ENCODE measurements at places on chromosomes 5 and 9. TPM values are rescaled to one million over a fixed set of nuclear protein-coding genes. Genes with fewer than 3 reads are reported as not detected.
A peak's percentile ranks its signal among the peaks of the same experiment; 100 is the strongest.

DNA sequence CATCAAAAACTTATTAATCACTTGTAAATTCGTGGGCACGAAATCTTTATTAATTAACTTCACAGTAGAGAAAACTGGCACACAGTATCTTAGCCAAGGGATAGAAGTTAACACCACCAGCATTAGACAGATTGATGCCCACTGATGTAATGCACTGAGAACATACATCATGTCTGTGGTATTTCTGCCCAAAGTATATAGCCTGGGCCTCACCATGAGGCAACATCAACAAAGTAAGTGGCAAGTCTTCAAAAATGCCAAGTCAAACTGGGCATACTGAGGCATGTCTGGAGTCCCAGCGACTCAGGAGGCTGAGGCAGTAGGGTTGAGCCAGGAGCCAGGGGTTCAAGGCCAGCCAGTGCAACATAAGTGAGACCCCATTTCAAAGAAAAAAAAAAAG is 79.5 kb downstream of the GLIS3 start:
- H3K4me1 ChIP-seq, result no peaks in the 10 kb centered on the region
- no peak overlapping the region for H3K27ac ChIP-seq

GRCh38 chr5:67249590-67249895 is 52.9 kb upstream of the CD180 start:
- no peaks in the 10 kb centered on the region for H3K27me3 ChIP-seq
- DNase-seq, result no peak
- no peak overlapping the region for H3K4me3 ChIP-seq
- no peak overlapping the region for H3K27ac ChIP-seq

DNA sequence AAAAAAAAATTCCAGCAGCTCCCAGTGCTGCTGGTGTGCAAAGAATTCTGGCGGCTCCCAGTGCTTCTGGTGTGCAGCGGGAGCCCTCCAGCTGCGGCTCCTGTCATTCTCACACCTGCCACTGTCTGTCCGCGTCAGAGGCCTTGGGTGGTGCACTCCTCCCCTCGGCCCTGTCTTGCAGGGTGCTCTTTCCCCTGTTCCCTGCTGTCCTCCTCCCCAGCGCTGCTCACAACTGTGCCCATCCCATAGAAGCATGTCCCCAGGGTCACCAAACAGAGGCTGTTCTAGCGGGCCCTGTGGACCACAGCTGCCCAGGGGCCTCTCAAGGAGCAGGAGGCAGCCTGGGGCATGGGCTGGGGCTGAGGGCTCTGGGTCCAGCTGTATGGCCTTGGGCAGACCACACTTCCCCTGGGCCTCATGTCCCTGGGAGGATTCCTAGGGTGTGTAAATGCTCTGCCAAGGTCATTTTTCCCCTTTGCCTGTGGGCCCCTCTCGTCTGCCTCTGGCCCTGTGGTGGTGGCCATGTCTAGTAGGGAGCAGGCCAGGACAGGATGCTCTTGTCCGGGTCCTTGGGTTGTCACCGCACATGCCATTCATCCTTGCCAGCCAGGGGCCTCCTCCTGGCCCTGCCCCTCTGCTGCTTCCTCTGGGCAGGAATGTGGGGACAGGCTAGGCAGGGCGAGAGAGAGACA is 68.2 kb downstream of the PHF2 start:
- peak; percentile 58 for DNase-seq
- H3K36me3 ChIP-seq, result peaks cover 60% of the 10 kb centered on the region
- H3K4me3 ChIP-seq, result no peak overlapping the region
- H3K4me1 ChIP-seq, result no peaks in the 10 kb centered on the region

DNA sequence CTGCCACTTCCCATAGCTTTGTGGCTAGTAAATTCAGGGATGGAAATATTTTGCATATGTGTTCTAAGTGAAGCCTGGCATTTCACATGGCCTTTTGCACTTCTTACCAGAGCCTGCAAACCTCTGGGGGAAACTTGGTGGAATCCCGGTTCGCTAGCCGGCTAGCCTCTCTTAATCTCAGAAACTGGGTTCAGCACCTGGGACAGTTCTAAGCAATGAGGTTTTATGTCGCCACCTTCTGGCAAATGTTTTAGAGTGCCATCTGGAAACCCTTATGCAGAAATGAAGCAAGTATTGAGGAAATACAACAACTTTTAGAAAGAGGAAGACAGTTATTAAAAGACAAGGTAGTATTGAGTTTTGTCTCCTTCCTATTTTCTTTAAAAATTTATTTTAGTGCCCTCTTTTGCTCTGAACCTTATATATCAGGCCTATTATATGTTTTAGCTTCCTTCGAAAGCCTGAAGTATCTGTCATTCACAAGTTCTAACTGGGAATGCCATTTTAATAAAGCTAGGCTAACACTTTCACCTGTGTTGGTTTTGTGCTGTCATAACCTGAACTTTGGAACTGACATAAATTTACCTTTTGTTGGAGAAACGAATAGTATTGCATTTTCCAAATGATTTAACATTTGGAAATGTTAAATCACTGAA is 963 bp upstream of the HTR1A start:
- no peak overlapping the region for H3K27ac ChIP-seq
- no peak overlapping the region for H3K4me3 ChIP-seq
- no peaks in the 10 kb centered on the region for H3K4me1 ChIP-seq
- DNase-seq, result no peak

DNA sequence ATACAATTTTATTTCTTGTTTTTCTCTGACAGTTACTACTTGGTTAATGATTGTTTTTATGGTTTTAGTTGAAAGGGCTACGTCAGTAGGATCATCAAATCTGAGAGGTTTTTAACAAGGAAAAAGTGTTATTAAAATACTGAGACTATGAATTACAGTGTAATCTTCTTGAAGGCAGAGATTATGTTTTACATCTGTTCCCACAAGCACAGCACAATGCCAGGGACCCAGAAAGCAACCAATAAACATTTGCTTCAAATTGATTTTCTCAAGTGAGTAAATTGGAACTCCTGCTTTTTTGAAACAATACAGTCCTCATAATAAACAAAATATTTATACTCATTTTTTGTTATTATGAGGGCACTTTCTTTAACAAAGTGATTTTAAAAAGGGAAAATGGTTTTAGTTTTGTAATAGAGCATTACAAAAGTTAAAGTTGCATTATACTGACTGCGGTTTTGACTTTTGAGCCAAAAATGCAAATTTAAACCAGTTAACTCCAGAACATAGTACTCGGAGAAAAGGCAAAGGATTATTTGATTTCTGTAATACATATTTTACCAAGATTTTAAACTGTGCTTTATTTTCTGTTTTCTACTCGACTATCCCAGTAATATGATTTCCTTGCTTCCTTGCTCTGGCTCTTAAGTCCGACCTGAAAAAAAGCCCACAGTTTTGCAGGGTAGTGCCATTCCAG is 176.9 kb downstream of the GDNF start:
- no peak overlapping the region for H3K4me3 ChIP-seq
- H3K27ac ChIP-seq, result no peak overlapping the region
- peaks cover 6% of the 10 kb centered on the region for H3K4me1 ChIP-seq
- no peaks in the 10 kb centered on the region for H3K36me3 ChIP-seq
- H3K27me3 ChIP-seq, result no peaks in the 10 kb centered on the region

- no peak overlapping the region for H3K27ac ChIP-seq
- H3K36me3 ChIP-seq, result no peaks in the 10 kb centered on the region
- H3K27me3 ChIP-seq, result no peaks in the 10 kb centered on the region
- H3K4me3 ChIP-seq, result no peak overlapping the region
- no peaks in the 10 kb centered on the region for H3K4me1 ChIP-seq
- DNase-seq, result no peak
Observed at GRCh38 chr9:11457825-11458790, 845.3 kb upstream of the PTPRD start.

- no peaks in the 10 kb centered on the region for H3K27me3 ChIP-seq
- no peaks in the 10 kb centered on the region for H3K36me3 ChIP-seq
- DNase-seq, result no peak
- H3K27ac ChIP-seq, result no peak overlapping the region
- no peaks in the 10 kb centered on the region for H3K4me1 ChIP-seq
Observed at GRCh38 chr9:81363916-81364480, 325.3 kb downstream of the TLE1 start.

- H3K36me3 ChIP-seq, result peaks cover 98% of the 10 kb centered on the region
- no peaks in the 10 kb centered on the region for H3K27me3 ChIP-seq
Observed at GRCh38 chr5:14415024-14415697, 166.4 kb upstream of the OTULINL start.

DNA sequence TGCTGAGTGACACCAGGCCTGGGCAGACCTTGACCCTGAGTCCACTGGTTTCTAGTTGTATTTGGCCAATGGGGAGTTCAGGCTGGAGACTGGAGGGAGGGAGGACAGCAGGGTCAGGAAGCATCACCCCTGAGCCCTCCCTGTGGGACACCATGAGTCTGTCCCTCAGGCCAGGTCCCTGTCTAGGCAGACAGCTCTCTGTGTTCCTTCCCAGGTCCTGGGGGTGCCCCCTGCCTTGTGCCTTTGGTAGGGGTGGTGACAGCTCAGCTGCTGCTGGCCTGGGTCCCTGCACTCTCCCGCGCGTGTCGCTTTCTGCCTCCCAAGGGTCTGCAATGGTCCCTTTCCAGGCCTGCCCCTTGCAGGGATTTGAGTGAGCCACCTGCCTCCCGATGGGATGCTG is 125.5 kb downstream of the OLFM1 start:
- H3K4me1 ChIP-seq, result no peaks in the 10 kb centered on the region
- H3K36me3 ChIP-seq, result no peaks in the 10 kb centered on the region
- H3K4me3 ChIP-seq, result no peak overlapping the region
- peaks cover 5% of the 10 kb centered on the region for H3K27me3 ChIP-seq
- DNase-seq, result peak; percentile 39

DNA sequence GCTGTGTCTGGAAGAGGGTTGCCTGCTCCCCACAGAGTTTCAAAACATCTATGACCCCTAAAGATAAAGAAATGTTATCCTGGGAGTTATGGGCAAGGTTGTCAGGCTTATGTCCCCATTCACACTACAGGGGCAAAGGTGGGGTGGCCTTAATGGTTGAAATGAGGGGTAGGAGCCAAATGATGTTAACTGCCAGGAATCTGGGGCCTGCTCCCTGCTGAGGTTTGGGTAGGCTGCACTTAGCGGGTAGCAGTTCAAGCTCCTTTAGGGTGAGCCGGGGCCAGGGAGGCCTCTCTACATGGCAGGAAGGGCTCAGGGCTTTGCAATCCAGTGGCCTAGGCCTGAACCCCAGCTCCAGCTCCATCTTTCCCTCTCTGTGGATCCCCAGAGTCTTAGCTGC is 3.0 kb downstream of the FGF18 start:
- peaks cover 49% of the 10 kb centered on the region for H3K27me3 ChIP-seq
- no peak overlapping the region for H3K27ac ChIP-seq
- no peak for DNase-seq

DNA sequence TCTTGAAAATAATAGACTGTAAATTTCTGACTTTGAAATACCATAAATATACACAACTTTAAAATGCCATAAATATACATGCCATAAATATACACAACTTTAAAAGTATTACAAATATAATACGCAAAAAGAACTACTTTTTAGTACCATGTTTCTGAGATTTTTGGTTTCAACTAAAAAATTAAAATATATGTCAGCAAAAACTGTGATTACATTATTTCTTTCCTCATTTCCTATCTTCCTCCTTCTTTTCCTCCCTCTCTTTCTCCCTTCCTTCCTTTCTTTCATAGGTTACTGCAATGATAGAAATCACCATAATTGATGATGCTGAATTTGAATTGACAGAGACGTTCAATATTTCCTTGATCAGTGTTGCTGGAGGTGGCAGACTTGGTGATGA is 200.5 kb downstream of the ADGRV1 start:
- no peaks in the 10 kb centered on the region for H3K36me3 ChIP-seq
- no peak for DNase-seq
- no peak overlapping the region for H3K4me3 ChIP-seq
- no peaks in the 10 kb centered on the region for H3K4me1 ChIP-seq
- H3K27ac ChIP-seq, result no peak overlapping the region
- no peaks in the 10 kb centered on the region for H3K27me3 ChIP-seq

GRCh38 chr5:10949856-10950630 is 189.0 kb upstream of the DAP start:
- no peak overlapping the region for H3K27ac ChIP-seq
- H3K4me1 ChIP-seq, result no peaks in the 10 kb centered on the region
- H3K4me3 ChIP-seq, result no peak overlapping the region
- no peaks in the 10 kb centered on the region for H3K36me3 ChIP-seq
- no peaks in the 10 kb centered on the region for H3K27me3 ChIP-seq

GRCh38 chr5:94422812-94423211 is 195.6 kb downstream of the KIAA0825 start:
- no peak overlapping the region for H3K4me3 ChIP-seq
- H3K4me1 ChIP-seq, result no peaks in the 10 kb centered on the region
- no peak for DNase-seq
- no peaks in the 10 kb centered on the region for H3K36me3 ChIP-seq
- H3K27me3 ChIP-seq, result no peaks in the 10 kb centered on the region

GRCh38 chr5:159504106-159504856 is 174.0 kb upstream of the IL12B start:
- DNase-seq, result no peak
- H3K4me3 ChIP-seq, result no peak overlapping the region
- H3K27me3 ChIP-seq, result no peaks in the 10 kb centered on the region
- H3K4me1 ChIP-seq, result peaks cover 14% of the 10 kb centered on the region
- H3K27ac ChIP-seq, result peak overlapping the region; percentile 2

GRCh38 chr5:106443746-106444145 is 1227.0 kb downstream of the EFNA5 start:
- H3K27me3 ChIP-seq, result no peaks in the 10 kb centered on the region
- H3K27ac ChIP-seq, result no peak overlapping the region
- no peak for DNase-seq

GRCh38 chr9:127899128-127899943 is at the start of gene ST6GALNAC6:
Gene ST6GALNAC6, minus strand, starts transcription at chr9:127899603. Its CDS starts 1,622 bp downstream, at chr9:127897981.
- H3K4me3 ChIP-seq, result peak within 1 kb of the TSS; percentile 78
- peaks cover 19% of the 10 kb centered on the region for H3K36me3 ChIP-seq
- no peaks in the 10 kb centered on the region for H3K27me3 ChIP-seq
- peaks cover 89% of the 10 kb centered on the region for H3K4me1 ChIP-seq

GRCh38 chr9:97807681-97808080 is 45.3 kb upstream of the FOXE1 start:
- DNase-seq, result no peak
- H3K27ac ChIP-seq, result no peak overlapping the region
- H3K36me3 ChIP-seq, result no peaks in the 10 kb centered on the region
- no peak overlapping the region for H3K4me3 ChIP-seq
- peaks cover 15% of the 10 kb centered on the region for H3K4me1 ChIP-seq

DNA sequence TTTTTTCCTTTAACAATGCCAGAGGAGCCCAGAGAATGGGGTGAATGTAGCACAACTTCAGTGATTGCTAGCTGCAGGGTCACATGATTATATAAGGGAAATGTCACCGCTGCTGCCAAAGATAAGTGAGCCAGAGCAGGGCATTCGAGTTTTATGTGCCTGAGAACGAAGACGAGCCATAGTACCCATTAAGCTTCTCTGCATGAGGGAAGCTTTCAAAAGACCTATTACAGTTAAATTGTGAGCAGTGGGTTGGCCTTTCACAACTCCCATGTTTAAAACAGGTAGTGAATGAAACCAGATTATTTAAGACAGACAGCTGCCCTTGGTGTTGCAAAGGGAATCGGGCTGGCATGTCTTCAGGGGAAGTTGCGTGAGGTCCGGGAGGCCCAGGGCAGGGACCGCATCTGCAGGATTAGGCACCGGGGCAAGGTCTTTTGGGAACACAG is 82.4 kb upstream of the TNFAIP8 start:
- DNase-seq, result peak; percentile 85
- no peaks in the 10 kb centered on the region for H3K27me3 ChIP-seq
- no peaks in the 10 kb centered on the region for H3K36me3 ChIP-seq
- H3K27ac ChIP-seq, result peak overlapping the region; percentile 94

The C5orf52 gene
- total RNA-seq, result not detected

The UGT3A1 gene
- not detected for total RNA-seq

The C5orf34 gene
- total RNA-seq, result 1.7 TPM

The ERBIN gene
- total RNA-seq, result 91.9 TPM

The ADCY2 gene
- 0.17 TPM for total RNA-seq

The ACSL6 gene
- total RNA-seq, result 7.0 TPM

The ZBED3 gene
- 11.1 TPM for total RNA-seq

The SERF1A gene
- 9.3 TPM for total RNA-seq

The ZNF608 gene
- 11.7 TPM for total RNA-seq

The PALM2AKAP2 gene
- not detected for total RNA-seq

The UBE2QL1 gene
- 0.40 TPM for total RNA-seq

The CPLANE1 gene
- total RNA-seq, result 22.6 TPM

The ARL14EPL gene
- not detected for total RNA-seq

The CCDC192 gene
- not detected for total RNA-seq

The CDH18 gene
- not detected for total RNA-seq

The OR13C5 gene
- 0.70 TPM for total RNA-seq
